ENCODE measurements at places on chromosomes 1 and 21.

GRCh38 chr1:229694053-229694693 is 68.1 kb downstream of the URB2 start:
- H3K36me3 ChIP-seq, result no peaks in the 10 kb centered on the region
- H3K27me3 ChIP-seq, result peaks cover 11% of the 10 kb centered on the region
- H3K4me1 ChIP-seq, result peaks cover 28% of the 10 kb centered on the region

GRCh38 chr1:59979666-59980065 is 53.1 kb upstream of the CYP2J2 start:
- peaks cover 2% of the 10 kb centered on the region for H3K4me1 ChIP-seq
- H3K4me3 ChIP-seq, result no peak overlapping the region
- no peak overlapping the region for H3K27ac ChIP-seq
- no peaks in the 10 kb centered on the region for H3K36me3 ChIP-seq

DNA sequence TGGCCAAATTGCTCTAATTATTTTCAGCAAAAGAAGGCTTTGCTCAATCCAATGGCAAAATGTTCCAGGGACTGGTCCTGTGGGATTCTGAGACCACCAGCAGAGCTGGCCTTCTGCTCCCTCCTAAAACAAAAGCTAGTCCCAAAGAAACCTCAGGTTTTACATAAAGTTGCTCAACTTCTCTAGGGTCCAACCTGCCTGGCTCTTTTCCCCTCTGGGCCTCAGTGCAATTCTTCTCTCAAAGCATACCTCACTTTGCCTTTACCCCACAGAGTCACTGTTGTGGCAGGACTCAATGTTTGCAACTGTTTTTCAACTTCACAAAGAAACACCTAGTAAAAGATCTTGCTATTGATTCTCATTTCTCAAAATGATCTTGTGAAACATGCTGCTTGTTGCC is 39.8 kb downstream of the TBX15 start:
- no peak for DNase-seq
- H3K4me1 ChIP-seq, result peaks cover 4% of the 10 kb centered on the region
- H3K27me3 ChIP-seq, result no peaks in the 10 kb centered on the region
- H3K4me3 ChIP-seq, result no peak overlapping the region

GRCh38 chr1:47930210-47930840 is 66.9 kb downstream of the TRABD2B start:
- no peaks in the 10 kb centered on the region for H3K36me3 ChIP-seq
- no peaks in the 10 kb centered on the region for H3K4me1 ChIP-seq
- peaks cover 8% of the 10 kb centered on the region for H3K27me3 ChIP-seq
- no peak overlapping the region for H3K4me3 ChIP-seq
- no peak overlapping the region for H3K27ac ChIP-seq

- no peaks in the 10 kb centered on the region for H3K36me3 ChIP-seq
- no peaks in the 10 kb centered on the region for H3K4me1 ChIP-seq
- no peak overlapping the region for H3K4me3 ChIP-seq
- no peak for DNase-seq
Measured at GRCh38 chr1:201218409-201218808, 27.8 kb downstream of the IGFN1 start.

DNA sequence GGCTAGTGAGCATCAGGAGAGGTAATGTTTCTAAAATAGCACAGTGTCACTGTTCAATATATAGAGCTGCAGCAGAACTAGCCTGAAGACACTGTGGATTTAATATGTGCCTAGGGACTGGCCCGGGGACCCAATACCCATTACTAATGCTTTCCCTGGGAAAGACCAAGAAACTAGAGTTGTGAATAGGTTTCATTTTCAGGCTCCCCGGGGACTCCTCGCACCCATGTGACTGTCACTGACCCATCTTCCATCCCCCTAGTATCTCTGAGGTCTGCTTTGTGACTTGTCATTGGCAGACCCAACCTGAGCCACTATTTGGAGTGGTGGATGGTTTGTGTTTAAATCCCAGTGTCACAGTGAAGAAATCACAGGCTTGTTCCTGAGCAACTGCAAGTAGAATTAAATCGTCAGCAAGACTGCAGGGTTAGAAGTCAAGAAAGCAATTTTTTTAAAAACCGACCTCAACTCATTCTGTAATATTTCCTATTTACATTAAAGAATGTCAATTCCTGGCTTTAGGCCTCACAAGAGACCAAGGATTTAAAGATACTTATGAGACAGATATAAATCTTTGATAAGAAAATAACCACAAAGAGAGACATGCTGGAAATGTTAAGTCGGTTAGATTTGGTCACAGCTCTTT is 130.0 kb upstream of the TNR start:
- H3K4me3 ChIP-seq, result no peak overlapping the region
- no peaks in the 10 kb centered on the region for H3K36me3 ChIP-seq
- H3K27me3 ChIP-seq, result no peaks in the 10 kb centered on the region
- peaks cover 2% of the 10 kb centered on the region for H3K4me1 ChIP-seq
- no peak for DNase-seq

DNA sequence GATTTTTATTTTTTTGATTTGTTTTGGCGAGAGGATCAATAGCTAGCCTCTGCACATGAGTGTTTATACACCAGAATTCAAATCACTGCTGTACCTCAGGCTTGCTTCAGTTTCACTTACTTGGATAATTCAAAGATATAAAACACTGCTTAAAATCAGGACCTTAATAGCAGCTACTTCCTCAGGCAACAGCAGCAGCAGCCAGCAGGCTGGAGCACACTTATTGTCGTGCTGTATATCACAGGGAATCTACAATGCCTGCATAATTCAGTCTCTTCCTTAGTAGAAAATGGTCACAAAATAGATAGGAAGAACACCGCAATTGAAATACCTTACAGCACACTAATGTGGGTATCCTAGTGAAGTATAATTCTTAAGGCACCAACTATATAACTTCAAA is 497.3 kb downstream of the NEGR1 start:
- H3K27me3 ChIP-seq, result no peaks in the 10 kb centered on the region
- H3K27ac ChIP-seq, result no peak overlapping the region
- H3K36me3 ChIP-seq, result no peaks in the 10 kb centered on the region
- no peak for DNase-seq
- no peaks in the 10 kb centered on the region for H3K4me1 ChIP-seq
- H3K4me3 ChIP-seq, result no peak overlapping the region

GRCh38 chr1:108121358-108122143 is 78.6 kb downstream of the SLC25A24 start:
- H3K36me3 ChIP-seq, result no peaks in the 10 kb centered on the region
- no peak overlapping the region for H3K27ac ChIP-seq
- H3K4me3 ChIP-seq, result no peak overlapping the region
- DNase-seq, result no peak
- H3K4me1 ChIP-seq, result peaks cover 19% of the 10 kb centered on the region

- H3K27ac ChIP-seq, result no peak overlapping the region
- H3K4me1 ChIP-seq, result no peaks in the 10 kb centered on the region
- no peak for DNase-seq
- H3K27me3 ChIP-seq, result no peaks in the 10 kb centered on the region
Measured at GRCh38 chr1:89047734-89048133, 17.3 kb downstream of the GBP1 start.

GRCh38 chr1:91511386-91511785 is 10.7 kb downstream of the CDC7 start:
- peaks cover 5% of the 10 kb centered on the region for H3K4me1 ChIP-seq
- H3K36me3 ChIP-seq, result peaks cover 21% of the 10 kb centered on the region
- H3K27ac ChIP-seq, result no peak overlapping the region
- H3K27me3 ChIP-seq, result no peaks in the 10 kb centered on the region
- H3K4me3 ChIP-seq, result no peak overlapping the region
- no peak for DNase-seq

GRCh38 chr1:178417858-178418257 is 78.9 kb downstream of the CLEC20A start:
- peaks cover 8% of the 10 kb centered on the region for H3K4me1 ChIP-seq
- no peak overlapping the region for H3K4me3 ChIP-seq
- no peak for DNase-seq
- H3K36me3 ChIP-seq, result peaks cover 2% of the 10 kb centered on the region

GRCh38 chr1:178188306-178188705 is 94.4 kb downstream of the RASAL2 start:
- H3K27me3 ChIP-seq, result peaks cover 11% of the 10 kb centered on the region
- no peak for DNase-seq
- no peak overlapping the region for H3K27ac ChIP-seq

GRCh38 chr1:168964478-168964877 is 142.0 kb upstream of the ATP1B1 start:
- H3K27ac ChIP-seq, result no peak overlapping the region
- H3K4me1 ChIP-seq, result no peaks in the 10 kb centered on the region
- H3K36me3 ChIP-seq, result no peaks in the 10 kb centered on the region
- no peak overlapping the region for H3K4me3 ChIP-seq
- H3K27me3 ChIP-seq, result peaks cover 6% of the 10 kb centered on the region

DNA sequence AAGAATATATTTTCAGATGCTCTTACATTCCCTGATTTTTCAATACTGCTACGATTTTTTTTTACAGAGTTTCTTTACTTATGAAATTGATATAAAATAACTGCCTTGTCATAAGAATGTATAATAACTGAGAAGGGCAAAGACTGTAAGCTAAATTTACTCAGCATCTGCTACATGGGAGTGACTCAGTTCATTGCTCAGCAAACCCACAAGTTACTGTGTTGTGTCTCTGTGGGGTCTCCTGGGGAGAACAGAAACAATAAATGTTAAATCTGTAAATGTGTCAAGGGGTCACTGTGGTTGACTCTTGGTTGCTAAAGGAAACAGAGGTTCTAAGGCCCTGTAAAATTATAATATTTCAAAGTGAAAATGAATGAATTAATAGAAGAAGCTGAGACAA is 210.3 kb upstream of the CACYBP start:
- H3K27ac ChIP-seq, result no peak overlapping the region
- no peak for DNase-seq
- no peak overlapping the region for H3K4me3 ChIP-seq

GRCh38 chr1:185402930-185403329 is 85.9 kb upstream of the IVNS1ABP start:
- peaks cover 2% of the 10 kb centered on the region for H3K36me3 ChIP-seq
- peaks cover 8% of the 10 kb centered on the region for H3K27me3 ChIP-seq
- peaks cover 10% of the 10 kb centered on the region for H3K4me1 ChIP-seq
- no peak for DNase-seq

GRCh38 chr1:220327106-220327505 is 54.9 kb upstream of the RAB3GAP2 start:
- H3K27ac ChIP-seq, result no peak overlapping the region
- no peak overlapping the region for H3K4me3 ChIP-seq
- H3K27me3 ChIP-seq, result no peaks in the 10 kb centered on the region
- peaks cover 5% of the 10 kb centered on the region for H3K4me1 ChIP-seq
- H3K36me3 ChIP-seq, result no peaks in the 10 kb centered on the region
- DNase-seq, result no peak

- no peak overlapping the region for H3K27ac ChIP-seq
- H3K36me3 ChIP-seq, result no peaks in the 10 kb centered on the region
- H3K4me3 ChIP-seq, result no peak overlapping the region
- H3K4me1 ChIP-seq, result no peaks in the 10 kb centered on the region
- H3K27me3 ChIP-seq, result peaks cover 12% of the 10 kb centered on the region
- DNase-seq, result no peak
Measured at GRCh38 chr1:47661040-47661439, 223.2 kb downstream of the FOXD2 start.

DNA sequence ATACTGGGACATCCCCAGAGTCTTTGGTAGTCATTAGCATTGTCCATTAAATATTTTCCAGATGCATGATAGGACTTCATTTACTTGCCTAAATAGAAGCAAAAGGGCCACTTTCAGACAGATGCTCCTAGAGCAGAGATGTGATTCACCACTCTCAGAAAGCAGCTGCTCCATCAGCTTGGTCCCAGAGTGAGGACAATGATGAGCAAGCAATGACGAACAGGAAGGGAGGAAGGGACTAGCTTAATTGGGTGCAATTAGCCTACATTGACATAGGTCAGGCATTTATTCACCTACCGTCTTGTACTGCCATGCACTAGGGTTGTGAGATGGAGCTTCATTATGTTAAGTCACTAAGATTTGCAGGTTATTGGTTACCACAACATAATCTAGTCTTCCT is 85.1 kb upstream of the PLXNA2 start:
- DNase-seq, result no peak
- H3K36me3 ChIP-seq, result no peaks in the 10 kb centered on the region
- H3K27ac ChIP-seq, result no peak overlapping the region
- no peaks in the 10 kb centered on the region for H3K4me1 ChIP-seq

DNA sequence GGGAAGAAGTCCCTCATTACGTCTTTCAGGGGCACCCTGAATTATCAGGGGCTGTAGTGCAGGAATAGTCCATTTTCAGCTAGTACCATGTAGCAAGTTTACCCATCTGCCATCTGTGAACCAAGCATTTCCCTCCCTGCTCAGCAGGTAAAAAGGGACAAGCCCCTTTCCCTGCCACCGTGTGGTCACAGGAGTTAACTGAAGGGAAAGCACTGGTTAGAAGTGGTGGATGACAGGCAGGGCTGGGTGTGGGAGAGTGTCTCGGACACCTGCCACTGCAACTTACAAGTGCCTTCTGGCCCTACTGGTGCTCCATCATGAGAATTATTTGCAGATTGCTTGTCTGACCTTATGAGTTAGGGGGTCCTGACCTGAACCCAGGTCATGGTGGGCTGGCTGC is 32.0 kb upstream of the IGSF5 start:
- no peak for DNase-seq
- no peaks in the 10 kb centered on the region for H3K36me3 ChIP-seq
- H3K27ac ChIP-seq, result no peak overlapping the region
- H3K4me3 ChIP-seq, result no peak overlapping the region
- no peaks in the 10 kb centered on the region for H3K4me1 ChIP-seq
- peaks cover 2% of the 10 kb centered on the region for H3K27me3 ChIP-seq

- H3K4me1 ChIP-seq, result peaks cover 7% of the 10 kb centered on the region
- H3K27ac ChIP-seq, result no peak overlapping the region
- no peak for DNase-seq
- no peak overlapping the region for H3K4me3 ChIP-seq
- peaks cover 7% of the 10 kb centered on the region for H3K27me3 ChIP-seq
Measured at GRCh38 chr1:182681568-182681912, 2.8 kb downstream of the RGS8 start.

DNA sequence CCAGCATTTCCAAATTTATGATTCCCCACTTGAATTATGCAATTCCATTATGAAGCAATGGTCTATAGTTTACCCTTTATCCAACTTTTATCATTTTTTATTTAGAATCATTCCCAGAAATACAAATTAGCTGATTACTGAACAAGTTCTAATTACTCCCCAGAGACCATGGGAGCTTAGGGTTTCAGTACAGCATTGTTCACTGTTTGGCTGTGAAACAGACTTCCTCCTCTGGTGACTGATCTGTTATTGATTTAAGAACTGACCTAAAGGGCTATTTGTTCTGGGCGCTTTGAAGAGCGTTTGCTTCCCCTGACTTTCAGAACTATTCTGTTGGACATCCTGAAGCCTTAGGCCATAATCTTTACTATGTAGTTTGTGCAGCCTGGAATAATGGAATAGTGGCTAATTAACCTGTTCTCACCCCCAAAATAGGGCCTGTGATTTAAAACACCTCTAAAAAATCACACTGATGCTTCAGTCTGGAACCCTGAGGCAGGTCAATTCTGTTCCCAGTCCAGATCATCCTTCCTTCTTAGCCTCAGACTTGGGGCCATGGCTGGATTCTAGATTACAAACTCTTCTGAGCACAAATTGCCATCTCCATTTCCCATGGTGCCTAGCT is 58.7 kb downstream of the ALG14 start:
- H3K4me1 ChIP-seq, result peaks cover 10% of the 10 kb centered on the region
- H3K4me3 ChIP-seq, result no peak overlapping the region
- no peak for DNase-seq
- H3K36me3 ChIP-seq, result peaks cover 9% of the 10 kb centered on the region

Measured in memory B cell (primary cell).